ENCODE measurements at places on chromosomes 1 and 21.

- DNase-seq: no peak
These were observed 170.8 kb downstream of the GRIK3 start for GRCh38 chr1:36863500-36863899.

DNA sequence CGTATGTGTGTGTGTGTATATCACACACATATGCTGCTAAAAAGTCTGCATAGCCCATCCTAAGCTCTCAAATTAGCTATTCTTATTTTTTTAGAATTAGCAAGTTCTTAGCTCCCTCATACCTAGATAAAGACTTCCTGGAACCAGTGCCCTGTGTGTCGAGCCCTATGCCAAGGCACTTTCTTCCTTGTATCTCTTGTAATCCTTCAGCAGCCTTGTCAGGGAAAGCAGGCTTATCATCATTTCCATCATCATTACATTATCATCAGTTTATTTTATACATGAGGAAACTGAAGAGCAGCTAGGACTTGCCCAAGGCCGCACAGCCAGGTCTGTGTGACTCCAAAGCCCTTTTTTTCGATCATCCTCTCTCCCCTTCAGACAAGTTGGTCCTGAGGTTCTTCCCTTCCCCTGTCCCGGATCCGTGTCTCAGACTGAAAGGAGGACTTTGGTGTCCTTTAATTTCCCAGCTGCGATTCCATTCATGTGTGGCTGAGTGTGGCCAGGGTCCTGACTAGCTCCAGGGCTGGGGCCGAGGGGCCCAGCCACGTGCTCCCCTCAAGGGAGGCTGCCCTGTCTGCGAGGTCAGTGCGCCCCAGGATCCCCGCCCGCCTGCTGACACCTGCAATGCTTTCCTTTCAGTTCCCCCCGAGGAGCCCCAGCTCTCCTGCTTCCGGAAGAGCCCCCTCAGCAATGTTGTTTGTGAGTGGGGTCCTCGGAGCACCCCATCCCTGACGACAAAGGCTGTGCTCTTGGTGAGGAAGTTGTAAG lies 24.9 kb downstream of the IL6R start:
- DNase-seq: no peak

GRCh38 chr1:97158691-97159096 lies 437.1 kb downstream of the PTBP2 start:
- no peak for DNase-seq

- DNase-seq: no peak
These were observed 332.1 kb downstream of the RRAGC start for GRCh38 chr1:38527373-38527966.

- no peak for DNase-seq
These were observed 95.6 kb downstream of the CD58 start for GRCh38 chr1:116474921-116475849.

DNA sequence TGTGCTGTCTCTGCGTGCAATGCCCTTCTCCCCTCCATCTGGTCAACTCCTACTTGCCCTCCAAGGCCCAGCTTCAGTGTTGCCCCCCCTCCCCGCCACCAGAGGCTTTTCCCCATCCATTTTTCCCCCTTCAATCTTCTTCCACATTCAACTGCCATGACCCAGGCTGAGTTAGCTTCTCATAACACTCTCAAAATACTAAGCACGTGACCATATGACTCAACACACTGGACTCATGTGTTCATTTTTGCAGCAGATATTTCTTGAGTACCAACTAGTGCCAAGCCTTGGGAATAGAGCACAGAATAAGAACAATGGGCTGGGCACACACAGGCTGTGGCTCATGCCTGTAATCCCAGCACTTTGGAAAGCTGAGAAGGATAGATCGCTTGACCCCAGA lies 132.1 kb downstream of the IGSF21 start:
- no peak for DNase-seq

GRCh38 chr1:20432891-20433290 lies 53.1 kb downstream of the CAMK2N1 start:
- no peak for DNase-seq

GRCh38 chr1:172203135-172203823 lies 217.2 kb upstream of the C1orf105 start:
- no peak for DNase-seq

GRCh38 chr21:44295163-44295573 lies 4.7 kb upstream of the PFKL start:
- DNase-seq: no peak

- DNase-seq: no peak
These were observed 3.3 kb downstream of the USP24 start for GRCh38 chr1:55211863-55212262.

DNA sequence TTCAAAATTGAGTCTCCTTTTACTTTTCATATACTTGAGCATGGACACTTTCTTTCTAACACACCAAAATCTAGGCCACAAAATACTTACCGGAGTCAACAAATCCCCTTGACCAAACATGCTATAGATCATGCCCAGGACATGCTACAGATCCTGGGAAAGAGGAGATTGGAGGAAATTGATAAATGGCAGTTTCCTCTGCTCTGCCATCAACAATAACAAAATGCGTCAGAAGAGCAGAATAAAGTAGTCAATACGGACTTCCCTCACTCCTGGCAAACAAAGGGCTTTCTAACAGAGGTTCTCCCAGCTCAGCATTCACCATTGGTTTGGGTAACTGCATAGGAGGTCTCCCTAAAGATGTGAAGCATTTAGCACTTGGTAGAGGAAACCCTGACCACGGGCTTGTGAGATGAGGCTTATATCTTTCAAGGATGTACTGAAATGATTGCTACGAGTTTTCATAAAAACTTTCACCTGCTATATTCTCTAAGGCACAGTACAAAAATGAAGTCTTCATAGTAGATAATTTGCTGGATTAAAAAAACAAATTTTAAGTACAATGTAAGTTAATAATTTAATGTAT lies 283.8 kb upstream of the RUNX1 start:
- no peak for DNase-seq

DNA sequence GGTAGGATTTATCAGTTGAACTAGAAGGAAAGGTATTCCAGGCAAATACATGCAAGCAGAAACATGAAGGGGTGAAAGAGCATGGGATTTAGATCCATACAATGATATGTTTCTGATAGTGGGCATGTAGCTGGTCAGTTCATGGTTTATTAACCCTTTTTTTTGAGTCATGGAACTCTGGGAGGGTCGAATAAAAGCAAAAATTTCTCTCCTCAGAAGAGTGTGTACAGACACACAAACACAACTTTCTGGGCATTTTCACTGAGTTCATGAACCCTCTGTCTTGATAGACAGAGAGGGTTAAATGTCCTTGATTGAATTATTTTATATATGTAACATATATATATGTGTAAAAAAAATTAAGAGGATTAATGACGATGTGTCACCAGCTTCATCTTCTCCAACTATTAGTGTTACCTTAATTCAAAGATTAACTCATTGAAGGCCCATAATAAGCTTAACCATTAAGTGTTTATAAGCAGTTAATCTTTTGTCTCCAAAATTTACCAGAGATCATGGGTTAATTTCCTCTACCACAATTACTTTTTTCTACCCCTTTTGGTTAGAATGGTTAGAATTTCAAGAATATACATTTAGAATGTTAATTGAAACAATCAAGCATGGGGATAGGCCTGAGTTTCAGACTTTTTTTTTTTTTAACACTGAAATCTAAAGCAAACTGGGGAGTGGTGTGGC lies 4.6 kb downstream of the JUN start:
- no peak for DNase-seq

GRCh38 chr21:28974531-28975227 lies 18.0 kb downstream of the LTN1 start:
- no peak for DNase-seq

GRCh38 chr1:24362982-24363614 lies 43.9 kb downstream of the GRHL3 start:
- no peak for DNase-seq

DNA sequence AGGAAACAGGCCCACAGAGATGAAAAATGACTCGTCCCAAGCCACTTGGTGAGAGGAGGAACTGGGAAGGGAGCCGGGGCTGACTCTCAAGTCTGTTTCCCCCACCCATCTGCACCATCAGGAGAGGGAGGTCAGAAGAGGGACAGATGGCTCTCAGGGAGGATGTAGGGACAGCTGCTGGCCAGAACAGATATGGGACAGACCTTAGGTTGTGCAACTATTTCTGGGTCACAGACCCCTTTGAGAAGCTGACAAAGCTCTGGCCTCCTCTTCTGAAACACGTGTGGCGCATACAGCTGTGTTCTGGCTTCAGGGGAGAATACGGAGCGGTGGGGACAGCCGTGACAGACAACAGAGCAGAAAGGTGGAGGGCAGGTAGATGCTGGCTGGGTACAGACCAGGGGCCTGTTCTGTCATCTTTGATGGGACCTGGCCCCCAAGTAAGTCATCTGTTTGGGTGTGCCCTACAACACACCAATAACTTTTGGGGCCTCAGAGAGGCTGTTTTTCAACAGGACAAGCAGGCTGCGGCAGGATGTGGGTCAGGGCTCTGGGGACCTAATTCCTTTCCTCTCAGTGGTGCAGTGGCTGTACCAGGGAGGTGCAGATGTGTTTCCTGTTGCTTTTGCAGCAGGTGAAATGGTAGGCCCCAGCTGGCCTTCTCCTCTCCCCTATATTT lies 7.3 kb downstream of the SH3BGRL3 start:
- DNase-seq: no peak

DNA sequence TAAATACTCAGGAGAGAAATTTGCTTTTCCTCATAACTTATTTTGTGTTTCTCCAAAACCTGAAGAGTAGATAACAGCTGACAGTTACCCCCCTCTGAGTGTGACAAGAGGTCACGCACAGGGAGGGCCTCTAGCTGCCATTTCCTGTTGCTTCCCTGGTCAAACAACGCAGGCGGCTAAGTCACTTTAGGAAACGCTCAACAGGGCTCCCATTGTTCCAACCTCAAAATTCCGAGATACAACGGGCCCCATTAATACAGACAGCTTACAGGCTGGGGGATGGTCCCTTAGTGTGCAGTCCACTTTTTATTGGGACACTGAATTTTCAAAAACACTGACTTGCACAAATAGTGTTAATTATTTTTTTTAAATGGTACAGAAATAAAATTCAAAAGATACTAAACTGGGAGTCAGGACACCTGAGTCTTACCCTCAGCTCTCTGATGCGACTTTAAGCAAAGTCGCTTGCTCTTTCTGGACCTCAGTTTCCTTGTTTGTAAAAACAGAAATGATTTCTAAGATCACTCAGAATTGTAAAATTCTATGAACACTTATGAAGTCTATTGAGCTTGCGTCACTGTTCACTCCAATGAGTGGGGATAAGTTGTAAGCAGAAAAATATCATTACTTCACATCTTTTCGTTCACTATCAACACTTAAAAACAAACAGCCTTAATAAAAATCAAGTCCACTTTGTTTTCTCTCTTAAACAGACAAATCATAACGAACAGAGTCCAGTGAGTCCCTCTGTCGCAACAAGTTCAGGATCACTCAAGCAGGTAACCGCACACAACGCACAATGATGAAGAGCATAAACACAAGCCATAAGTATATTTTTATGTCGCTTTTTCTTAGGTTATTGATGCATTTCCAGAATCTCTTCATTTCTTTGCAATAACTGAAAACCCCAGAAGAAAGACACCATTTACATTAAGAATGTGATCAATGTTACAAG lies 13.5 kb downstream of the LZIC start:
- DNase-seq: no peak

- no peak for DNase-seq
These were observed 135.6 kb downstream of the CYYR1 start for GRCh38 chr21:26437326-26438009.

- DNase-seq: no peak
These were observed 2.4 kb downstream of the PEAR1 start for GRCh38 chr1:156895927-156896326.

DNA sequence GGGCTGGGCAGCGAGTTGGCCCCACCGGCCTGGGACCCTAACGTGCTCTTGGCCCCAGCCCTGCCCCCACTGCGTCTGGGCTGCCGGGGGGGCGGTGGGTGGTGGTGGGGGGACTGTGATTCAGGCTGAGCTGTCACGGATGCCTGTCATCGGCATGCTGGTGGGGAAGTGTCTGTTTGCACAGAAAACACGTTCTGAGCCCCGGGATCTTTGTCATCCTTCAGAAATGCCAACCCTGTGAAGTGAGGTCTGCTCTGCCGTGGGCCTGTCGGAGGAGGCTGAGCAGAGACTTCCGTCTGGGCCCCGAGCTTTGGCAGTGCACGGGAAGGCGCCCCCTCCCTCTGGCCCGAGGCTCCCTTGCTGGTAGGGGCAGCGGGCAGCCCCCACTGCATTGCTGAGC lies 24.3 kb upstream of the PLCH2 start:
- DNase-seq: no peak

DNA sequence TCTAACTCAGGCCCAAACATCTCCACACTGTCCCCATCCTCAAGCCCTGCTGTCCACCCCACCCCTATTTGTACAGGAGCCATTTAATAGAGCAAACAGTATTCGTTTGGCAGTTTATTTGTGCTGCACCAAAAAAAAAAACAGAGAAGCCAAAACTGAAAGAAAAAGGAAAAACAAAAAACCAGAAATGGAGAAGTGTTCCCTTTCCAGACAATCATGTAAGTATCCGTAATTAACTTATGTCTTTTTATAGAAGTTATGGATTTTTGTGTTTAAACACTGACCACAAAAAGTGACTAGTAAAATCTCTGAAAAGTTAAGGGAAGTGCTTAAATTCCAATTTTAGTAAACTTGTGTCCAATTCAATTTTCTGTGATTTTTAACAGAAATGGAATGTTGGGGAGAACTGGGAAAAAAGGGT lies 40.4 kb upstream of the ZBTB18 start:
- DNase-seq: no peak

DNA sequence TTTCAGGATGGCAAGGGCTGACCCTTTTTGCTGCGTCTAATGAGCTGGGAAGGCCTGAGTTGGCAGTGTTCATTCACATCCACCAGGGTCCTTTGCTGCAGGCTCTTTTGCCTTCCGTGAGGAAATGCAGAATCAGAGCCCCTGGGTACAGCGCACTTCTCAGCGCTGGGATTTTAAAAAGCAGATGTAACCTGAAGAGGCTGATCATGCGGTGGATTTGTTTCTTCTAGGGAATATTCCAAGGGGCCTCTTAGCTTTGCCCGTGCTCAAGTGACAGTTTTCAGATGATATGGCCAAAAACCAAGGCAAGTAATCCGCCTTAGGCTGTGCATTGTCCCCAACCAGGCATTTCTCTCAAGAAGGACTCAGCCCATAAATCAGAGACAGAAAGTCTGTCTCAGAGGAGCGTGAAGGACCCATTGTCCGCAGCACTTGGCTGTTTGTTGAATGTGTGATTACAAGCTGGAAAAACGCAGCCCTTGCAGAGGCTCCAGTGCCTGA lies 237.6 kb downstream of the PTPRC start:
- DNase-seq: no peak

DNA sequence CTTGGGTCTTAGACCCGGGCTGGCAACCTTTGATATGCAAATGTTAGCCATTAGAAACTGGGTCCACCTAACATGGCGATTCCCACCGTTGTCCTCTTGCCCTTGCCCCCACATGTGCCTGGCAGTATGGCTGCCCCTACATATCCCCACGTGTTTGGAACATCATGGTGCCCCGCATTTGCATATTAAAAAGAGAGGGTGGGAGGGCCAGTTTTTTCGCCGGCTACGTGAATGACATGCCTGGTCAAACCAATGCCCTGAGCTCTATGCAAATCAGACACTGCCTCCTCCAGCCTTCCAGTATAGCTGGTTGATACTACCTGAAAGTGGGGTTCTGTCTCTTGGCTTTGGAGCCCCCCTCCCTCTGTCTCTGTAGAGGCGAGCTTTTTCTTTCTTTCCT lies 133.0 kb downstream of the CDC42BPA start:
- DNase-seq: no peak

- DNase-seq: no peak
These were observed 4.1 kb upstream of the ARHGEF10L start for GRCh38 chr1:17535300-17535936.

Measured in D721Med (cell line).